Esophagus squamous epithelium (tissue), 5 donors: ENCODE measurements at places on chromosomes 3 and 15.
A peak's percentile ranks its signal among the peaks of the same experiment; 100 is the strongest.

GRCh38 chr15:77373441-77373840, 46.5 kb downstream of the PEAK1 start:
- H3K27ac ChIP-seq = no peak overlapping the region
- H3K4me1 ChIP-seq = no peaks in the 10 kb centered on the region
- no peak overlapping the region for H3K4me3 ChIP-seq
- H3K27me3 ChIP-seq = no peaks in the 10 kb centered on the region
- no peaks in the 10 kb centered on the region for H3K36me3 ChIP-seq

GRCh38 chr3:115667738-115668065, 44.4 kb downstream of the GAP43 start:
- H3K4me1 ChIP-seq = no peaks in the 10 kb centered on the region
- H3K4me3 ChIP-seq = no peak overlapping the region
- no peak for DNase-seq
- no peaks in the 10 kb centered on the region for H3K27me3 ChIP-seq
- no peaks in the 10 kb centered on the region for H3K36me3 ChIP-seq

GRCh38 chr15:65936282-65936681, 67.0 kb downstream of the RAB11A start:
- no peak overlapping the region for H3K4me3 ChIP-seq
- no peak for DNase-seq
- H3K27ac ChIP-seq = no peak overlapping the region
- no peaks in the 10 kb centered on the region for H3K4me1 ChIP-seq
- no peaks in the 10 kb centered on the region for H3K36me3 ChIP-seq
- no peaks in the 10 kb centered on the region for H3K27me3 ChIP-seq

DNA sequence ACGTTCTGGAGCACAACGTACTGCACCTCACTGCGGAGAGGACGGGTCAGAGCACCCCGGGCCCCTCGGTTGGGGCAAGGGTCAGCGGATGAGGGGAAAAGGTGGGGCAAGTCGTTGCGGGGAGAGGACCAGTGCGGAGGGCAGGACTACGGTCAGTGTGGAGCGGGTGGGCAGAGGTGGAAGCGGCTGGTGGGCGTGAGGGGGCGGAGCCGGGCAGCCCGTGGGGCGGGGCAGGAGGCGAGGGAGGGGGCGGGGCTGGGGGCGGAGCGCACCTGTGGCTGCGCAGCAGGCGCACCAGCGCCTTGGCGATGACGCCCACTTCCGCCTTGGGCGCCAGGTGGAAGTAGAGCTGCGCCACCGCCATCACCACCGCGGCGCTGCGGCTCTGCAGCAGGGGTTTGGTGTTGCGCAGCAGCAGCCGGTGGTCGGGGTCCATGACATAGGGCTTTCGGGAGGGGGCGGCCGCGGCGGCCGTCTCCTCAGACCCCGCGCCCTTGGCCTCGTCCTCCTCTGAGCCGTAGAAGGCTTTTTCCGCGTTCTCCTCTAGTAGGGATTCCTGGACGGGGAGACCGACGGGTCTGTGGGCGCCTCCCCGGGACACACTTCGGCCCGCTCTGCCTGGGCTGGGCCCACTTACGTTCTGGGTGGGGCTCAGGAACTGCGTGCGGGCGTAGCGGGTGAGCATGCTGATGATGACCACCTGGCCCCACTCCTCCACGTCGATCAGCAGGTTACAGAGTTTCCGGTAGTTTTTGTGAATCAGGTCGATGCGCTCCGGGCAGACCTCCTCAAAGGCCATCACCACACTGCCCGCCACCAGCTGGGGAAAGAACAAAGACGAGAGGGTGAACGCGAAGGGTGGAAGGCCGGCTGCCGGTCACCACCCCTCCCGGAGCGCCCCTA, 29.2 kb downstream of the AP3B2 start:
- no peaks in the 10 kb centered on the region for H3K27me3 ChIP-seq
- H3K36me3 ChIP-seq = no peaks in the 10 kb centered on the region
- H3K4me1 ChIP-seq = peaks cover 9% of the 10 kb centered on the region
- no peak for DNase-seq
- peak overlapping the region; percentile 44 for H3K27ac ChIP-seq

- no peaks in the 10 kb centered on the region for H3K27me3 ChIP-seq
- no peak for DNase-seq
- H3K27ac ChIP-seq = no peak overlapping the region
- no peaks in the 10 kb centered on the region for H3K4me1 ChIP-seq
- no peaks in the 10 kb centered on the region for H3K36me3 ChIP-seq
Measured at GRCh38 chr3:34056951-34057390, 258.5 kb downstream of the PDCD6IP start.

DNA sequence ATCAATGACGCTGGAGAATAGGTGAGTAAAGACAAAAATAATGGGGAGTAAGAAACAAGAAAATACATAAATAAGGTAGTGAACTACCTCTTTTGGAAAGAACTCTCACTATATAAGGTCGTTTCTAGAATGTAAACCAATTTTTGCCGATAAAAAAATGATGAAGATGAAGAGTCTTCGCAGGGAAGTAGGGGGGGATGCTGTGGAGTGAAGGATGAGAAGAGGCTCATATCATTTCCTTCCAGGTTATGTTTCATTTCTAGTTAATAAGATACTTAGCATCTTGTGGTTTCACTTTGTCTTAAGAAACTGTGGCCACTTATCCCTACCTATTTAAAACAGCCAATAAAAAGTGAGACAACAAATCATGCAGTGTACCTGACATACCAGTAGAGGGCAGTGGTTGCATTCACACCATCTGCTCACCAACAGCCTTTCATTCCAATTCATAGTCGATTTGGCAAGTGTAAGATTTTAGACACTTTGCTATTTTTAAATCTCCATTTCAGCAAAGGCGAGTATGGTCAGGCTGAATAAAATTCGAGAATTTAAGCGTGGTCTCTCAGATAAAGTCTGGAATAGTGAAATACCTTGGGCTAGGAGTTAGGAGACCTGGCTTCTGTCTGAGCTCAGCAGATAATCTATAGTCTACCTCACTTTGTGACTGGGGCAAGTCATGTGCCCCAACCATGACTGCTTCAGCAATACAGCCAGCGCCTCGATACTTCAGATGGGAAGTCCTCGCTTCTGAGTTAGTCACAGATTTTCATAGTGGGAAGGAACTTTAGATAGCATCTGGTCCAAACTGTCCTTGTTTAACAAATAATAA, 28.9 kb upstream of the ICE2 start:
- H3K27ac ChIP-seq = peak overlapping the region; percentile 70
- DNase-seq = no peak
- peaks cover 6% of the 10 kb centered on the region for H3K4me1 ChIP-seq

GRCh38 chr3:99638167-99638948, at the start of gene COL8A1:
TSS of gene COL8A1 (plus strand) at chr3:99638594. CDS start at chr3:99790683, 152,089 bp downstream.
- peak within 1 kb of the TSS; percentile 33 for H3K4me3 ChIP-seq
- DNase-seq = no peak
- no peaks in the 10 kb centered on the region for H3K36me3 ChIP-seq
- H3K4me1 ChIP-seq = peaks cover 11% of the 10 kb centered on the region
- peaks cover 25% of the 10 kb centered on the region for H3K27me3 ChIP-seq
